ENCODE measurements at places on chromosomes 1 and 21.

DNA sequence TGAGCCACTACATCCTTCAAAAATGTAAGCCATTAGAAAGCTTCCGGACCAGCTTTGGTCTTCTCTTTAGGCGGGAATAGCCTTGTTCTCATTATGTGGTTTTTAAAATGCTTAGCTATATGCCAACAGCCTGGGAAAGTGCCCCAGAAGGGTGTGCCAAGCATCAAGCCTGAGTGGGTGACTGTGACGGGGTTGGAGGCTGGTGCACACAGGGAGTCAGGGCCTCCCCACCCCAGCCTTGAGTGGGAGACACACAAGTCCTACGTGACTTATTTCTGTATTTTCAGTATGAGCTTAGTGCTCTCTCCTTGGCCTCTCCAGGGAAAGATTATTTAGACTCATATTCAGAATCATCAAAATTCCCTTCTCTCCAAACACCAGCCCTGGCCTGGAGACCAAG is 9.8 kb downstream of the UBASH3A start:
- DNase-seq: no peak

- no peak for DNase-seq
Observed at GRCh38 chr1:103948526-103948925, 198.8 kb downstream of the AMY1C start.

- peak; percentile 3 for DNase-seq
Observed at GRCh38 chr1:95916616-95917015, 682.6 kb downstream of the RWDD3 start.

- DNase-seq: peak; percentile 49
Observed at GRCh38 chr1:17719874-17720273, 35.3 kb upstream of the ACTL8 start.

GRCh38 chr1:169326956-169327268 is 40.7 kb downstream of the NME7 start:
- peak; percentile 31 for DNase-seq

- no peak for DNase-seq
Observed at GRCh38 chr1:21289127-21289526, 1.1 kb downstream of the ECE1 start.

- peak; percentile 1 for DNase-seq
Observed at GRCh38 chr1:237124856-237125462, 83.0 kb downstream of the RYR2 start.

- DNase-seq: no peak
Observed at GRCh38 chr1:210757677-210758076, 376.3 kb downstream of the KCNH1 start.

GRCh38 chr21:46570631-46571030 is 34.3 kb downstream of the S100B start:
- no peak for DNase-seq

GRCh38 chr1:108830119-108831008 is 26.5 kb downstream of the AKNAD1 start:
- peak; percentile 99 for DNase-seq

DNA sequence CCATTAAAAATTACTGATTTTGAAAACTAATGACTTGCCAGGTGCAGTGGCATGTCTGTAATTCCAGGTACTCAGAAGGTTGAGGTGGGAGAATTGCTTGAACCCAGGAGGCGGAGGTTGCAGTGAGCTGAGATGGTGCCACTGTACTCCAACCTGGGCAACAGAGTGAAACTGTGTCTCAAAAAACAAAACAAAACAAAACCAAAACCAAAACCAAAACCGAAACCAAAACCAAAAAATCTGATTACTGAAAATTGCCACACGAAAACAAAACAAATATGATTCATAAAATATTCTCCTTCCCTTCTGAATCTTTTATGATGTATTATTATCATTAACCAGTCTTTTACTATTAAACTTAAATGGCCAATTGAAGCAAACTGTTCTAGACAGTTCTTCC is 74.1 kb downstream of the SERINC2 start:
- no peak for DNase-seq

- DNase-seq: no peak
Observed at GRCh38 chr21:39350094-39351005, 1.5 kb upstream of the HMGN1 start.

GRCh38 chr21:44907966-44908895 is 12.5 kb downstream of the ITGB2 start:
- DNase-seq: no peak

GRCh38 chr1:2206813-2207487 is 12.4 kb upstream of the FAAP20 start:
- no peak for DNase-seq

DNA sequence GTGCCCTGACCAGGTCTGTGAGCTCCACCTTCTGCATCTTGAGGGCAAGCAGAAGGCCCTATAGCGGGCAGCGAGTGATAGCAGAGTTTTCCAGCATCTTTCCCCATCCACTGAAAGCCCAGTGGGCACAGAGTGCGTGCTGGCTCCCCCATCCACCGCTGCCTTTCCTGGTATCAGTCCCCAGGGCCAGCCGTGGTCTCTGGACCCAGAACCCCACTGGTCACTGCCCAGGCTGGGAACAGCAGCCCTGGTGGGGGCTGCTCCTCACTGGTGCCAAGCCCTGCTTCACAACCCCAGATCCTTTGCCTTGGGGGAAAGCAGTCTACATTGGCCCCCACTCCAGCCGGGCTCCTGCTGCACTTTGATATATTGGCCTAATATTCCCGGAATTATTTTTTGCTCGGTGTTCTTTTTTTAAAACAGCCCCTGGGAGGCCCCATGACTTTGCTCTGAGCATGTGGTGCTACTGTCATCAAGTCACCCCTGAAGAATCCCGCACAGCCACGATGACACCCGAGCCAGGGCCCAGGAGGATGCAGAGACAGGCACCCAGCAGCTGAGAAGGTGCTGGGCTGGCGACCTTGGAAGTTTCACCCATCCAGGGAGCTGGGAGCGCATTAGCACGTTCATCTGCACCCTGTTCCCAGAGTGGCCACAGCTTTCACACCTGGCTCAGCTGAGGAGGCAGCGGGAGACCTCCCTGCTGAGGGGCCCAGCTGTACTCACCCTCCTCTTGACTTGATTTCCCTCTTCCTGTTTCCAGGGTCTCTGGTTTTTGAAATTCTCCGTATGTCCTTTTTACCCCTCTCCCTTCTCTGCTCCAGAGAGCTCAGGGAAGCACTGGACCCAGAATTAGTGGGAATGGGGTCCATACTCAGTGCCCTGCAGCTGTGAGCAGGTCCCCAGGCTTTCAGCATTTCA is 56.9 kb downstream of the KLHDC7A start:
- no peak for DNase-seq

- no peak for DNase-seq
Observed at GRCh38 chr21:44955141-44955797, 15.4 kb downstream of the SLX9 start.

DNA sequence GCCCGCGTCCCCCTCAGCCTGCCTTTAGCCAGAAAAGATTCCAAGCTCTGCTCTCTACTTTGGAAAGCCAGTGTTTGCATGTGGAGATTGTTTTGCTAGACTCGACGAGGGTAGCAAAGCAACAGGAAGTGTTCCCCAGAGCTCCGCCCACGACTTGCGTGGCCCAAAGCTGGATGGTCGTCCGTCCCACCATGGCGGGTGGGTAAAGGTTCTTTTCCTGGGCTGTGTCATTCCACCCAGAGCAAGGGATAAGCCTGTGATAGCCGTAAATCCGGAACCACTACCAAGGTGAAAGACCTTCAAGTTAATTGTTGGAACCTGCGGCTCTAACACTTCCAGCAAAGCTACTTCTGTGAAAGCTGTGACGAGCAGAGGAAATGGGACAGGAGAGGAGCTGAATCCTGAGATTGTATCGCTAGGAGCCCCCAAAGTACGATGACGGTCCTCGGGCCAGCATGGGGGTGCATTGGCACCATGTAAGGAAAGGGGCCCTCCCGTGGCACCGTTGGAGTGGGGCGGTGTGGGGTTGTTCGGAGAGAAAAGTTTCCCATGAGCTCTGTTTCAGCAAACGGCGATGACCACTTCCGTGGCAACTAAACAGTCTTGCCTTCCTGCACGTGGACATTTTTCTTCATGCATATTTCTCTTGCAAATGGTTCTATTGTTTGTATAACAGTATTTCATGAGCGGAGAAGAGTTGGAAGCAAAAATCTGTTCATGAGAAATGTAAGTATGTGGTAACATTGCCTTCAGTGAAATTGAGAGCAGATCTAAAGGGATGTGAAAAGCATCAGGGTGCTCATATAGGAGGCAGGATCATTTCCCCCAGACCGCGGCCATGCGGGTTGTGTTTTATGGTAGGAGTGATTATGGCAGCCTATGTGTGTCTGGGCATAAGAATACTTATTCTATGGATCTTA is 8.4 kb downstream of the MX2 start:
- DNase-seq: no peak

GRCh38 chr1:1063261-1063944 is 10.7 kb downstream of the RNF223 start:
- no peak for DNase-seq

GRCh38 chr1:234881893-234882771 is 246.5 kb downstream of the TOMM20 start:
- DNase-seq: no peak

DNA sequence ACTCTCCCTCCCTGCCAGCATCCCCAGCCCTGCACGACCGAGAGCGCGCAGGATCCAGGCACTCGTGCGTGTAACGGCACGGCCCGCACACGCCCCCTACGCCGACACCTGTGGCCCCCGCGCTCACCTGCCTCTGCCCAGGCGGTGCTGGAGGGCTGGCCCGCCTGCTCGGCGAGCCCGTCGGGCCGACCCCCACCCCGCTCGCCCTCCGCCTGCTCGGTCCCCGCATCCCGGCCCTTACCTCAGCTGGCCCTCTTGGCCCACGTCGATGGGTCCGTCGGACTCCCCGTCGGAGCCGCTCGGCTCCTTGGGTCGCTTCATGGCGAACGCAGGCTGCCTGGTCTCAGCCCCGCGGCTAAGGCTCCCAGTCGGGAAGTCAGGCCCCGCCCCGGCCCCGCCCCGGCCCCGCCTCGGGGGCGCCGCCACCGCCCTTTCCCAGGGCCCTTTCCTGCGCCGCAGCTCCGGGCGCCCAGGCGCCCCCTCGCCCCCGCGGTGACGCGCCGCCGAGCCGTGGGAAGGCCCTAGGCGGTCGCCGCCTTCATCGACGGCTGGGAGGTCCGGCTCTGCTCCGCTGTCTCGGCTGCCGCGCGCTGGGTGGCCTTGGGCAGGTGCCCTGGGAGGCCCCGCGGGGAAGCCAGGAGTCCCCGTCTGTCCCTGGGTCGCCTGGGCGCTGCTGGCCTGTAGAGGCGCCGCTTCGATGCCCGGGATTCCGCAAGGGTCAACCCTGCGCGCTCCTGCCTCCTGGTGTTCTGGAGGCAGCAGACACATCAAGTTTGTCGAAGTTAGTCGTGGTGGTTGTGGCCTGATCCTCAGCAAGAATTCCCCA is at the start of gene HEYL:
Gene HEYL (minus strand): TSS at position 339 of the 826 bp plus-strand sequence. CDS start 18 bp downstream, at position 321.
- peak; percentile 61 for DNase-seq

- DNase-seq: peak; percentile 75
Observed at GRCh38 chr1:78176448-78176847, 130.7 kb downstream of the GIPC2 start.

- peak; percentile 36 for DNase-seq
Observed at GRCh38 chr1:230768903-230769570, 21.8 kb downstream of the CAPN9 start.

- peak; percentile 69 for DNase-seq
Observed at GRCh38 chr1:33338440-33339211, 17.7 kb upstream of the A3GALT2 start.

DNA sequence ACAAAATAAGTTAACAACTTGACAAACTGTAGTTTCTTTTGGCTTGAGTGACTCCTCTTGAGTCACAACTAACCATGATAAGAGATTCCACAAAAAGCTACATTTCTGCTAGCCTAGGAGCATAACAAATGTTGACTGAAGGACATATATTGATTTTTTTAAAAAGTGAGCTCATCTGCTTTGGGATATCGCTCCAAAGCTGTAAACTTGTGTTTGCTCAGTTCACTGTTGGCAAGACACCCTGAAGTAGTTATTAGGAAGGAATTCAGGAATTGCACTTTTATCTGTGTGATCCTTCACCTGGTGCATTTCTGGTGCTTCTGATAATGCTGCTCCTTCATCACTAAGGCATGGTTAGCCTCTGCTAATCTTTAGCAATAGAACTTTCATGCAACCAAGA is 23.7 kb downstream of the RWDD3 start:
- DNase-seq: no peak

DNA sequence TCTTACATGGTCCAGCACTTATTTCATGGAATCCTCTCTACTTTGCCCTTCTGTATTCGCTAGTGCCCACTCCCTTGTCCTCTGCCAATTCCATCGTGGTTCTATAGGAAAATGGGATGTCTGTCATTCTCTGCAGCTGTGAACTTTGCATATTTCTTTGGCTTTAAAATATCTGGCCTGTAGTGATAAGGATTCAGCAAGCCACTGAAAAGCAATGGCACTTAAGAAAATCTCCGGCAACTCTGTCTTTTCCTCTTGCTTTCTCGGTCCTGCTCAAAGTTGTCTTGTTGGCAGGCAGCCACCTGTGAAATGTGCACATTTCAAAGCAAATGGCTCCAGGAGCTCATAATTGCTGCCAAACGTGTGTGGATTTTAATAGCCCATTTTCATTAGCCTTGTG is 91.8 kb downstream of the CHD1L start:
- DNase-seq: no peak

DNA sequence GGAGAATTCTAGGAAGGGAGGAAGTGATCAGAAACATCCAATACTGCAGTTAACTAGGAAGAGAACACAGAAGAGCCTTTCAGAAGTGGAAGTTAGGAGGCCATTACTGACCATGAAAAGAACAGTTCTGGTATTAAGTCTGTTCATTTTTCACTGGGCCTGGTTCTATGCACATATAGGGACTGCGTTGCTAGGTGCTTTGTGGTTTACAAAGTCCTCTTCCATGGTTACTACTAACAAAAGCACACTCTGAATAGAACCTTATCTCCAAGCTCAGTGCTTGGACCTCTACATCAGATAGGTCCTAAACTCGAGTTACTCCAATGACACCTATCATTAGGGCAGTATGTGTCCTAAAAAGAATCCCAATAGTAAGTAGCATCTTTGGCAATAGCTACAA is 75.4 kb downstream of the RPAP2 start:
- DNase-seq: no peak

GRCh38 chr1:159953536-159954515 is at the start of gene SLAMF9:
Gene SLAMF9, minus strand, starts transcription at chr1:159954237. Its CDS starts 100 bp downstream, at chr1:159954137.
- peak; percentile 50 for DNase-seq

DNA sequence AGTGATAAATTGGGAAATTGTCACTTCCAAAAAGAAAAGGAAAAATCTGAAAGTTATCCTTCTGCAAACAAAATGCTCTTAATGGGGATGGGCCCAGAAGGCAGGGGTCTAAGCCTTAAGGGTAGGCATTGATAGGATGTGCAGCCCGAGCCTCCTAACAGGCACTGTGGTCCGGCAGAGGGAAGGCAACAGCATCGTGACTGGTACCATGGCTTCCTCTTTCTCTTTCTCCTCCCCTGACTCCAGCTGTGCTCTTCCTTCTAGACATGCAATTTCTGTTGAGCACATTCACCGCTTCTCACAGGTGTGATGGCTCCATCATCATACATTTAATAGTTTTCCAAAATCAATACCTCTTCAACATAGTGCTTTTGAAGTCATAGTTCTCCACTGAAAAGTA is 91.5 kb downstream of the SELENOF start:
- no peak for DNase-seq

GRCh38 chr21:16563795-16564194 is 834.0 kb downstream of the USP25 start:
- peak; percentile 83 for DNase-seq

GRCh38 chr1:8222789-8223188 is 95.1 kb upstream of the SLC45A1 start:
- DNase-seq: no peak

GRCh38 chr1:106975944-106976343 is 80.5 kb upstream of the PRMT6 start:
- DNase-seq: peak; percentile 13

- DNase-seq: no peak
Observed at GRCh38 chr1:105533996-105534395, 1522.5 kb upstream of the PRMT6 start.

GRCh38 chr1:42240966-42241755 is 76.6 kb upstream of the GUCA2A start:
- peak; percentile 22 for DNase-seq

- no peak for DNase-seq
Observed at GRCh38 chr1:230730977-230731376, 16.2 kb upstream of the CAPN9 start.

Data from EL (cell line).